ENCODE measurements at places on chromosomes 1 and 21.
A peak's percentile ranks its signal among the peaks of the same experiment; 100 is the strongest.

DNA sequence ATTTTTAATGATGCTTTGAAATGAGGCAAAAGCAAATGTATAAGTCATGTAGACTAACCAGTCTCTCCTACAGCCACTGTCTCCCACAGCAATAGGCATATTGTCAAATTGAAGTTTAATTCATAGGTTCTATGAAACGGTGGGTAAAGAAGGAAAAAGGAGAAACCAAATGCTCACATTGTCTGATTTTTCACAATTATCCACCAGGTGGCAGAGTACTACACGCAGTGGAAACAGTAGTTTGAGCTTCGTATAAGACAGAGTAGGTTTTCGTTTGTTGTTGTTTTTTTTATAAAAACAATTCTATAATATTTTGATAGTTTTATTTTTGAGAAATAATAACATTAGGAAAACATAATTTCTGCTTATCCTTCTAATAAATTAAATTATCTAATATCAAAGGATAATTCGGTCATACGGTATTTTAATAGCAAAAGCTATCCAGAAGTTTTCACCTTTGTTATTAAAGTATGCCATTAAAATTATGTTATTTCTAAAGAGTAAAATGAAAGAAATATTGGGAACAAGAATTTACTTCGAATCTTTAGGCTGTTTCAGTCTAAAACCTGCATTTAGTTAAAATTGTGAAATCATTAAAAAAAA is 39.1 kb downstream of the TYW3 start:
- no peak for DNase-seq

DNA sequence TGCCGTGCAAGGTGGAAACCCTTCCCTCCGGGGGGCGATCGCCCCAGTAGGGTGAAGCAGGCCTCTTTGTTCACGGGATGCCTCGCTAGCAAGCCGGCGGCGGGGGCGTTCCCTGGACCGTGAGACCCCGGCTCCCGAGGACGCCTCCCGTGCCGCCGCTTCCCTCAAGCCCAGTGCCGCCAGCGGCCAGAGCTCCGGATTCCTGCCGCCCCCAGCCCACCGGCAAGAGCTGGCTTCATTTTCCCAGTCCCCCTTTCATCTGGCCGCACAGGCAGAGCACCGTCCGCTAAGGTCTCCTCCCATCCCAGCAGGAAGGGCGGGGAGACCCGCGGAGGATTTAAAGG is 16.3 kb downstream of the IER5 start:
- DNase-seq = peak; percentile 15

- no peak for DNase-seq
These were observed 9.5 kb upstream of the CLIC4 start for GRCh38 chr1:24735509-24736375.

DNA sequence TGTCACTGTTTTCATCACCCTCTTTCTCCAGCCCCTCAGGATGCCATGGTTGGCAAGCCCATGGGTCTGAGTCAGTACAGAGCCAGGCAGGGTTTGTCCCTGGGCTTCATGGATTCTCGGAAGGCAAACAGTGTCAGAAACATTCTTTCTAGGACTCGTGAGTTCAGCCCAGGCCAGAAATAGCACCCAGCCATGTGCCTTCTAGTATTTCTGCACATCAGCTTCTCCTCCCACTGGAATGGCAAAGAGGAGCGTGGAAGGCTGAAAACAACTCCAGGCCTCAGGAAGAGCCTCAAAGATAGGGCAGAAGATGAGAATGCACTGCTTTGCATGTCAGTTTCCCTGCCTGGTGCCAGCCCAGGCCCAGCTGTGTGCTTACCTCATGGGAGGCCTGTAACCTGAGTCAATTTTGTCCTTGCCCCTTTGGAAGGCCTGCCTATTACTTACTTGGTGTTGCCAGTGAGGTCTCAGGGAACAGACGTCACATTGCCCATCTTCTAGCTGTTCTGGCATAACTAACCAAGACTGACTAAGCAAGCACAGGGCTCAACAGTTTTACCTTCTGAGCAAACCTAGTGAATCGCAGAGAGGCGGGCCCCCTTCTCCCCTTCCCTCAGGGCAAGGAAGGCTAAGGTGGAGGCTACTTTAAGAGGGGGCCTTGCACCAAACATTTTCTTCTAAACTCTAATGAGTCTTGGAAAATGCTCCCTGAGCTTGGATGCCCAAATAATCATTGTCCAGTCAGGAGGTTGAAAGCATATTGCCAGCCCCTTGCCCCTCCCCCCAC is 42.4 kb downstream of the GLUL start:
- no peak for DNase-seq

DNA sequence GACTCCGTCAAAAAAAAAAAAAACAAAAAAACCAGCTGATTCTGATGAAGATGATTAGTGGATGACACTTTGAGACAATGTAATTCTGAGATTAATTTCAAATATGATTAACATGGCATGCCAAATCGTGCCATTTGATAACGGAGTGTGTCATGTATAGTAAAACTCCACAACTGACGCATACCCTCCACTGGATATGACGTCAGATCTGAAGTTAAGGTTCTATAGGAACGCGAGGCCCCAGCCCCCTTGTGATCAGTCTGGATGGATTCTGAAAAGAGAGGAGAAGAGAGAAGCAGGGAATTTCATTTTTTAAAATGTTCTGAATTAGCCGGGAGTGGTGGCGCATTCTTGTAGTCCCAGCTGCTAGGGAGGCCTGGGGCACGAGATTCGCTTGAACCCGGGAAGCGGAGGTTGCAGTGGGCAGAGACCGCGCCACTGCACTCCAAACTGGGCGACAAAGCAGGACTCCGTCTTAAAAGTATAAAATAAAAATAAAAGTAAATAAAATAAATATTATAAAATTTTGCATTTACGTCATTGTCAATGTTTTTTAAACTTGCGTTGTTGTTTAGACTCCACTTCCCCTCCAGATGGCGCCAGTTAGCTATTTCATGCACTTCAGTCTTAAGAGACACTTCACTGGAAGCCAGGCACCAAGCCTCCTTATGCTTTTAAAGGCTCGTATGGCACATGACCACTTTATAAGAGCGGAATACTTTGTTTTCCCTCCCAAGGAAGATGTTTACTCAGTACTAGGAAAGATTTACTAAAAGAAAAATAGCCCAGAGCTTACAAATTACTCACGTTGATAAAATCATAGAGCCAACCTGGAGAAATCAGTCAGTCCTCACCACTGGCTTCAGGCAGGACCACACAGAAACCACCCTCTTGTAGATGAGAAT is 65.5 kb downstream of the UBE2U start:
- DNase-seq = peak; percentile 5

DNA sequence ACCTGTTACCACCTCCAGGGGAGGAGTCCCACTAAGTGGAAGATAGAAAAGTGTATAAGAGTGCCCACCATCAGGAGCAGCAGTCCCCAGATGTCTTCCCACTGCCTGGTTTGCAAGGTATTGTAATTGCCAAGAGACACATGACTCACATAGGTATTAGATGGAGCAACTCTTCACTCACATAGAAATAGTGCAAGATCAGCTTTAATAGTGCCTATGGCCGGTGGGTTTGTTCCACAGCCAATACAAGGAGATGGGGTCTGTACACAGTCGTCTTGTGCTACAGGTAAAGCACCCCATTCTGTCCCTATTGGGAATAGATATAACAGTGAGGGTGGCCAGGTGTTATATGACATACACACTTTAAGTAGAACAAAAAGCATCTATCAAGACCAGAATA is 18.6 kb upstream of the GBP5 start:
- no peak for DNase-seq

DNA sequence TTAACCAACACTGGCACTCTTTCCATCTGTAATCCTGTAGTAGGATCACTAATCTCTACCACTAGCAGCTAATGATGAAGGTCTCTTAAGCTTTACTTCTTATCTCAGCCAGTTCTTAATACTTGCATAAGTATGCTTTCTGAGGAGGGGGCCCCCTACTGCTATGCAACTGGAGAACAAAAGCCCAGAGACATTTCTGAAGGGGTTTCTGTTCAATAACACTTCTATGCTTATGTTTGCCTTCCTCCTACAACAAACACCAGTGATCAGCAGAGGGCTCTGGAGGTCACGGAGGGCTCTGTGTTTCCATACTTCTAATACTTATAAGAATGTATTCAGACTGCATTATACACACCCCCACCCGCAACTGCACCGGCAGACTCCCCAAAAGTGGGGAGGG is 215.8 kb downstream of the BARHL2 start:
- no peak for DNase-seq

- no peak for DNase-seq
These were observed 254.2 kb downstream of the PAPPA2 start for GRCh38 chr1:176717066-176717750.

- no peak for DNase-seq
These were observed 75.1 kb downstream of the SKI start for GRCh38 chr1:2303016-2303775.

DNA sequence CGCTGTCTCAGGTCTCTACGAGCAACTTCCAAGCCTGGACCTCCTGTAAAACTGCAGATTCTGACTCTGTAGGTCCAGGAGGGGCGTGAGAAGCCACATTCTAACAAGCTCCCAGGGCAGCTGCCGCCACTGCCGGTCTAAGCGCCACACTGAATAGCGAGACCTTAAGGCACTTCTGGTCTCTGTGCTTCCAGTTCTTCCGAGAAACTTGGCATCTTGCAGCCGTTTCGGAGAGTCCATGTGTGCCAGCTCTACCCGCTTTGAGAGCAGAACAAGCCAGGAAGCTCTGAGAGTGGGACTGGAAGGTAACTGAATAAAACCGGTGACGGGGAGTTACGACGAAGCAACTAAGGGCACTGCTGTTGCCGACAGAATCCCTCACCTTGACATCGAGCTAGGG is 12.5 kb downstream of the AGT start:
- DNase-seq = no peak

- DNase-seq = no peak
These were observed 35.5 kb upstream of the TTC22 start for GRCh38 chr1:54836594-54836993.

DNA sequence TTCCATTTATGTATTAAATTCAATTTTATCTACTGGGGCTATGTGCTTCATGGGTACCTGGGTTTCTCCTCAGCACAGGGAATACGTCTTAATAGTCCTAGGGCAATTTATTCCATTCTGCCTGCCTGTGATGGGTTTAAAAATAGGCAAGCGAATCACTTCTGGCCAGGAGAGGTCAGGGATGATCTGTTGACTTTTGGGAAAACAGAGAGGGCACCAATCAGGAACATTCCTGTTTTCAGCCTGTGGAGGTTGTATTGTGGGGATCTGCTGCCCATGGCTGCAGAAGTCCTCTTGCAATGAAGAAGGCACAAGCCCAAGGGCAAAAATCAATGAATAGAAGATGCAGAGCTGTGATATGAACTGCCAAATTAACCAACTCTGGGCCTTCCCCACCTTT is 303.1 kb downstream of the CTH start:
- DNase-seq = no peak

- no peak for DNase-seq
These were observed 174.8 kb downstream of the PLPP3 start for GRCh38 chr1:56404561-56405030.

All from activated T-helper 1 cell treated with anti-CD3 and anti-CD28 coated beads, Interleukin-2, amount 50 U/mL, for 16 hours (primary cell).